Immature natural killer cell (primary cell): ENCODE measurements at places on chromosomes 5 and 9.

DNA sequence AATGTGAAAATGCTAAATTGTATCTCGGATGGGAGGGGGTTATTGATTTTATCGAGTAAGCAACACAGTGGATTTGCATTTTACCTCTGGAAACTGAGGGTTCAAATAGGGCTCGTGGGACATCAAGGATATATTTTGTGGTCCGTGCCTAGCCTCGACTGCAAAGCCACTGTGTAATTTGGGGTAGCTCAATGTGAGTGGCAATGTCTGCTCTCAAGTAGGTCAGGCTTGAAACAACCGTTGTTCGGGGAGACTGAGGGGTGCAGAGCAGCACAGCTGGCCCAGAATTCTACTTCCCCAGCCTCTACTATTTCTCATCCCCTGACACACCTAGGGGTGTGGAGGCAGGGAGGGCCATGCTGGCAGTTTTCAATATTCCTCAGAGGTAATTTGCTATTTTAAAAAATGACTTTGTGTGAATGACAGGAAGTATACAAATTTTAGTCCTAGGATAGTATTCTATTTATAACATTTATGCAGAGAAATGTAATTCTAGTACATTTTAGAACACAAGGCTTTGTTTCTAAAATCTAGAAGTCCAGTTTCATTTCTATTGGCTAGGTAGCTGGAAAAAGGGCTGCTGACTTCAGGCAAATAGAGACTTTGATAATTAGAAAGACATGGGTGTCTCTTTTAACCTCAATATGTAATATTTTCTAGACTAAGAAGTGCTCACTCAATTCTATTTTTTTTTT lies 1.4 kb upstream of the DAB2 start:
- no peak for DNase-seq

GRCh38 chr5:4306057-4306456 lies 710.4 kb downstream of the IRX1 start:
- no peak for DNase-seq

DNA sequence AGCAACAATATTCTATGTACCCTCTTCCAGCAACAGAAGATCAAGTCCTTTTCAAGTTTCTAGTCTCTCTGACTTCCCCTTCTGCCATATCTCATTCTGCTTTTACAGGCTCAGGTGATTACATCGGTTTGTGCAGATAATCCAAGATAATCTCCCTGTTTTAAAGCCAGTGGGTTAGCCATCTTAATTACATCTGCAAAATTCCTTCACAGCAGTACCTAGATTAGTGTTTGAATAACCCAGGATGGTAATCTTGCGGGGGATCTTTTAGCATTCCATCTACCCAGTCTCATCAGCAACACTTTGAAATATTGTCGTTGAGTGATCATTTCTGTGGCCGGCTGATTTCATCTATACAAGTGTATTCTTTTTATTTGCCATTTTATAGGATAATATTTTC lies 130.2 kb downstream of the GHR start:
- DNase-seq: no peak

DNA sequence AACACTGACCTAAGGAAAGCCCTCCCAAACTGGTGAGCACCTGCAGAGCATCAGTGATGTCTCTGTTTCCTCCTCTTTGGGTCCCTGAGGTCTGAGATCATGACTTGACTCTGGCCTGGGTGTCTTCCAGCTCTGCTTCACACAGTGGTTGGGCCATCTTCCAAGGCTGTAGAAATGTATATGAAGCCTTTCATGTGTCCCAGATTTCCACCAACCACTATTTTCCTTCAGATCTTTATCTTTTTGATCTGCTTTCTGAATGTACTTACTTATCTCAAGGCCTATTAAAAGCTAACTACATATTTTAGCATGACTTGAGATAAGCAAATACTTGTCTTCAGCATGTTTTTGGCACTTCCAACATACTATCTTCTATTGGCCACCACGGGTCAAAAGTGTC lies 47.1 kb downstream of the PRELID2 start:
- DNase-seq: no peak

DNA sequence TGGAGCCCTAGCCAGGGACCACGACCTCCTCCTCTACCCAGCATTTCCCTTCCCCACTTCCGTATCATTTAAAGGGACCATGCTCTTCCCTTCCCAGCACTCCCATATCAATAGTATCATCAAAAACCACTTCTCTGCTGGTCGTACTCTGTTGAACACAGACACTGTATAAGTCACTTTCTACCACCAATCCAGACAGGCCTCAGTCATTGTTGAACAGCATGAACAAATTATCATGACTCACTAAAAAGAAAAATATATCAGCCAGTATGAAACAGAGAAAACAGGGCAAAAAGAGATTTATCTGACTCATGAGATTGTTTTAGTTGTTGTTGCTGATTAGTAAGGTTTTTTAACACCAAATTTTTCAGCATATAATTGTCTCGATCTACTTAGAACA lies 89.8 kb downstream of the CDKN2A start:
- DNase-seq: no peak

- no peak for DNase-seq
These were observed 56.2 kb downstream of the CTNNA1 start for GRCh38 chr5:138809391-138809790.

DNA sequence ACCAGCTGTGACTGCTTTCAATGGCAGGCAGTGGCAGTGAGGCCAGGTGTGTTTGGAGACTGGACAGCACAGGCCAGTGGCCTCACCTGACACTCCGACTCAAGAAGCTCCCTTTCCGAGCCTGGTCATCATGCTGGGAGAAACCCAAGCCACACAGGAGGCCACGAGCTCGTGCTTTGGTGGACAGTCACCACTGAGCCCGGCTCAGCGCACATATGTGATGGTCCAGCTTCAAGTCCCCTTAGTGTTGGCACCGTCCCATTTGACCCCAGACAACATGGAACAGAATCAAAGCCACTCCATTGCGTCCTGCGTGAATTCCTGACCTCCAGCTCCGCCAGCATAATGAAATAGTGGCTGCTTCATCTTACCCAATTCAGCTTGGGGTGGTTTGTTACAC lies 64.0 kb upstream of the PPP1R26 start:
- DNase-seq: no peak

DNA sequence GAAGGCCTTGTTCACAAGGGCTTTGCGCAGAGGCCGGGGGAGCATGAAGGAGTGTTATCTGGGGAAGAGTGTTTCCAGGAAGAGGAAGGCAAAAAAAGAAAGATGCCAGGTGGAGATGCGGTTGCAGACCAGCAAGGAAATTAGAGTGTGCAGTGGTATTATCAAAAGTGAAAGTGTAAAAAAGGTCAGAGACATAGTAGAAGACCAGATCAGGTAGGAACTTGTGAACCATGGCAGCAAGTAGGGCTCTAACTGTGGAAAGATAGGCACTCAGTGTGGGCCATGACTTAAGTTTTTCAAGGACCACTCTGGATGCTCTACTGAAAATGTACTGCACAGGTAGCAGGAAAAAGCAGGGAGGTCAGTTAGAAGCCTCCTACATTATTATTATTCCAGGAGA lies 90.1 kb upstream of the SPOCK1 start:
- DNase-seq: no peak

DNA sequence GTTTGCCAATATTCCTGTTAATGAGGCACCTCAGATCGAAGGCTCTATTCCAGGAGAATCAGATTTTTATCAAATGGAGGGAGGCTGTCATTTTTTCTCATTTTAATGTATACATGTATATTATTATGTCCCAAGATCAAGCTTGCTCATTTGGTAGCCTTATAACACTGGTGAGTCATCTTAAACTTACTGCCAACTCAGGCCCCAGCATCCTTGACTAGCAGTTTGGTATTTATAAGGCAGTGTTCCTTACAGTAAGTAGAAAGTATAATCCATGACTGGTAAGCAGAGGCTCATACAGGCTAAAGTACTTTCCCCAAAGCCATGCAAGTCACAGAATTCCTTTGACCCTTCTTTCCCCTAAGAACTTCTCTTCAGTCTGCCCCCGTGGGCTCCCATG lies 90.7 kb upstream of the NR3C1 start:
- no peak for DNase-seq

- no peak for DNase-seq
These were observed 9.9 kb upstream of the OSMR start for GRCh38 chr5:38835887-38836286.

DNA sequence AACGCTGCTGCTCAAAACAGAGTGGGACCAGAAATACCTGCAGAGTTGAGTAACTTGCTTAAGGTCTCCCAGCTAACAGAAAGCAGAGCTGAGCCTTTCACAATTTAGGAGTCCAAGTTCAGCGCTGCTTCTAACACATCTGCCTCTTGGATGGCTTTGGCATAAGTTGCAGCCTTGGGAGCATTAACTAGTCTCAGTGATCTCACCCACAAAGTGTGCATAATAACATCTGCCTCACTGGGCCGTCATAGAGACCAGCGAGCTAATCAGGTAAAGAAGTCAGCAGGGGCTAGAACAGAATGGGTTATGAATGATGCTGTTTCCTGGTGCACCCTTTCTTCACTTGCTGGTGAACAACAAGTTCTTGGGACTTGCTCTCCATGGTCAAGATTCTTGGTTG lies 36.5 kb downstream of the WWC1 start:
- no peak for DNase-seq

DNA sequence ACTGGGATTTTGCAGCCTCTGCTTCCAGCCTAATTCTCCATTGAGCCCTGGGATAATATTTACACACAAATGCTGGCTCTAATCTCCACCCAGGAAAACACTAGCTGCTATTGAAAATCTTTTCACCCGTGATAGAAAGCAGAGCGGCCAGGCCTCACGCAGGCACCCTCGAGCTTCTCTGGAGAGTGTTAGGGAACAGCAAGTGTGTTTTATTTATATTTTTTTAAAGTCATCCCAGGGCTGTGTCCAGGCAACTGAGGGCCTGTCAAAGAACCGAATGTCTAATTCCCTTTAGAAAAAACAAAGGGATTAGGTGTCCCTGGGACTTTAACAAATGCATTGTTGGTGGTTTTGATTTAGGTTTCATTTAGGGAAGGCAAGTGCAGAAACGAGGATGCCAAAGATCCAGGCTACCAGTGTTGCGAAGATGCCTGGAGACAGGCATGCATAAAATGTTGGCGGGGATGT lies 51.2 kb upstream of the SPRY4 start:
- no peak for DNase-seq

GRCh38 chr9:34426347-34427074 lies 31.9 kb downstream of the FAM219A start:
- DNase-seq: no peak

DNA sequence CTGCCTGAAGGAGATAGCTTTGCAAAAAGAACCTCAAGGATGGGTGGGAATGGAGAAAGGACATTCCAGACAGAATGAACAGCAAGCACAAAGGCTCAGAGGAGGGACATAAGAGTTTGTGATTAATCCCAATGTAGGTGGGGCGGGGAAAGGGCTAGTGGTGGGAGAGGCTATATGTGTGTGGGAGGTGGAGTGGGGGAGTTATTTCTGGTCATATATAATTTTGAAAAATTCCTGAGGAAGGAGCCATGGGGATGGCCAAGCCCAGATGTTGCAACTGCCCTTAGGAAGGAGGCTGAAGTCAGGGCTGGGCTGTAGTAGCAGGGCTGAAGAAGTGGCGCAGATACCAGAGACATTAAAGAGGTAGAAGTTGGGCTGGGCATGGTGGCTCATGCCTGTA lies 13.4 kb upstream of the CCL27 start:
- no peak for DNase-seq

GRCh38 chr9:134686896-134687295 lies 45.3 kb downstream of the COL5A1 start:
- no peak for DNase-seq

GRCh38 chr5:168464214-168464613 lies 22.1 kb upstream of the RARS1 start:
- DNase-seq: no peak

DNA sequence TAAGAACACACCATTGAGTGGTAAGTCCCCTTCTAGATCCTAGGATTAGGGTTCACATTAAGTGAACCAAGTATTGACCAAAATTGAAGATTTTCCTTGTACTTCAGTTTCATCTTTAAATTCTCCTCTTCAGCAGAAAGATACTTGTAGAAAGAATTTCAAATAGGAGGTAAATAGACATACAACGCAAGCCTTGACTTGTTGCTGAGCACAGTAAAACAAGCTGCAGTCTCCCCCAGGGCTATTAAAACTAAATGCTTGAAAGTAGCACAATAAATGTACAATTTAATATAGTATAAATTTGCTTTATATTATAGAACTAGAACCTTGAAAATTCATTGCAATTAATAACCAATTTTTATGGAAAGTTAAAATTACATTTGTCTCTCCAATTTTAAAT lies 170.1 kb upstream of the TARS1 start:
- no peak for DNase-seq

DNA sequence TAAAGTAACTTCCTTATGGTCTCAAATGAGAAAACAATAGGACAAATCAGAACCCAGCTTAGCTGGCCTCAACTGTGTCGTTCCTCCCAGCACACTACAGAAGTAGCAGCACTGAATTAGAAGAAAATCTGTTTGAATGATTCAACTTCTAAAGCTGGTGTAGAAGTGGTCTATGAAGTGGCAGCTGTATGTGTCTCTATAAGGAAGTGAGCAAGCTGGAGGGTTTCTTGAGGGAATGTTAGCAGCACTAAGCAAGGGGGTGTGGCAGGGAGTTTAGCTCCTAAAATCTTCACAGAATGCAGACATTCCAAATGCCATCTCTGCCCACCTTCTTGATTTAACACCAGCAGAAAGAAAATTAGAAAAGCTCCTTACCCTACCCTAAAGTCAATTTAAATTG lies 4.1 kb downstream of the KLF9 start:
- DNase-seq: no peak

GRCh38 chr5:143188692-143189091 lies 214.8 kb downstream of the NR3C1 start:
- no peak for DNase-seq

- peak; percentile 23 for DNase-seq
These were observed 36.2 kb downstream of the FBXL17 start for GRCh38 chr5:108345541-108346171.

DNA sequence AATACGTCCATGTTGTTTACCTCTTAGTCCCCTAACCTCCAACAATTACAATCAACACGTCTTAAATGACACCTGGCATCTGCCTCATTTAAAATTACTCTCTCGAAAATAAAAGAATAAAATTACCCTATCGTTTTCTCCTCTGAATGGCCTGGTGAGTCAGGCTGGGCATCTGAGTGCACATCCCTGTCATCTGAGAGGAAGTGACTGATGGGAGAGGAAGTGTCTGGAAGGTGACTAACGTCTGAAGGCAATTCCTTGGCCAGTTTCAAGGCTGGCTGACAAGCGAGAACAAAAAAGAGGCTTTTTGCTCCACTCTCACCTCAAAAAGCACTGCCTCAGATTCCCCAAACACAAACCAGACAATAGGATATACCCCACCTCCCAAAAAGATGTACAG lies 57.7 kb downstream of the MAPKAP1 start:
- DNase-seq: no peak

GRCh38 chr5:146796911-146797310 lies 81.6 kb downstream of the PPP2R2B start:
- DNase-seq: no peak

DNA sequence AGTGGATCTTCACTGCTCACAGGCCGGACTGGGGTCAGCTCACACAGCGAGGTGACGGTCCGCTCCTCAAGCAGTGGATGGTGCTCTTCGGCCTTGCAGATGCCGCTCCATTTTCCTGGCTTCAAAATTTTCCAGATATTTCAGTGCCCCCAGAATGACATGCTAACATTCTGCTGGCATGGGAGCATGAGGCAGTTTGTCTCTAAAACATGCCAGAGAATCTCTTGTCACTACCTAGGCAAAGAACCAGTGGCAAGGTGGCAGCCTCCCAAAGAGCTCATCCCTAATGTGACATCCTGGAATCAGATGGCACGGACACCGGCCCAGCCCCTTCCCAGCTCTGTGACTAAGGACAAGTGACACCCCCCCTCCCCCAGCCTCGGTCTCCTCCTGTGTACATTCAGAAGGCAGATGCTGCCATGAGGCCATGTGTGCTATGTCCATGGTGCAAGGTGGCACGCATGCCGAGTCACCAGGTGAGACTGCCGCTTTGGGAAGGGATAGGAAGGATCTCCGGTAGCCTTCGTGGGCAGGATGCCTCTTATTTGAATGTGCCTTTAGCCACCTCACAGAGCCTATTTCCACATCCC lies 2.7 kb downstream of the S1PR3 start:
- DNase-seq: no peak
